ENCODE measurements at places on chromosomes 1 and 21. TPM values are rescaled to one million over a fixed set of nuclear protein-coding genes. Genes with fewer than 3 reads are reported as not detected.

BCAR3 gene
- 3.1 TPM for total RNA-seq

DNA sequence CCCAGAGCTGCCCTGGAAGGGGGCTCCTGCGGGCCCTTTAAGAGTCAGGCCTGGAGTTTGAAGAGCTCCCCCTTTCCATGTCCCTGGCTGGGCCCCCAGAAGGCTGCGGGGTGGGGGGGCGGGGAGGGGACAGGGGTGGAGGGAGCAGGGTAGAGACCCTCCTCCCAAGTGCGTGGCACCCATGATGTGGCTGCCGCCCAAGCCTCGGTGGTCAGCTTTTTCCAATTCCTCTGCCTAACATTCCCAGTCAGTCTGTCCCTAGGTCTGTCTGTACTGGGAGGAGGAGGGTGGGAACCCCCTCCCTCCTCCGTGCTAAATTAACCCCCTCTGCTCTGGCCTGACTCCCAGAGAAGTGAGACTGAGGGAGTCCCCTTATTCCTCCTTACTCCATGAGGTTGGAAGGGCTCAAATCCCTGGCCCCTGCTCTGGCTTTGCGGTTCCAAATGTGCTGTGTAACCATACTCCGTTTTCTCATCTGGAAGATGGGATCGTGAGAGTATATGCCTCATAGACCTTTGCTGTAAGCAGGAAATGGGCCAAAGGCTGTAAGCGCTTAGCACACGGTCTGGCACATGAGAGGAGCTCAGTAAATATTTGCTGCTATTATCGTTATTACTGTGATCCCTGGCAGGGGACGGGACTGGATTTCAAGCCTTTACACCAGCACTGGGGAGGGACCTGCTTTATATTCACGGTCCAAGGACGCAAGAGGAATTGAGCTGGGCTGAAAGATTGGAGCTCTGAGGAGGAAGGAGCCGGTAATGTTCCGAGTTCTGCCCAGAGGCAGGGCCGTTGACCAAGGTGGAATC, 658 bp upstream of the COL16A1 start:
- no peaks in the 10 kb centered on the region for H3K36me3 ChIP-seq
- no peak for DNase-seq
- peaks cover 48% of the 10 kb centered on the region for H3K27me3 ChIP-seq
- H3K27ac ChIP-seq, result peak overlapping the region; percentile 15
- H3K4me3 ChIP-seq, result peak overlapping the region; percentile 68

OLFML2B gene
- not detected for total RNA-seq

DNA sequence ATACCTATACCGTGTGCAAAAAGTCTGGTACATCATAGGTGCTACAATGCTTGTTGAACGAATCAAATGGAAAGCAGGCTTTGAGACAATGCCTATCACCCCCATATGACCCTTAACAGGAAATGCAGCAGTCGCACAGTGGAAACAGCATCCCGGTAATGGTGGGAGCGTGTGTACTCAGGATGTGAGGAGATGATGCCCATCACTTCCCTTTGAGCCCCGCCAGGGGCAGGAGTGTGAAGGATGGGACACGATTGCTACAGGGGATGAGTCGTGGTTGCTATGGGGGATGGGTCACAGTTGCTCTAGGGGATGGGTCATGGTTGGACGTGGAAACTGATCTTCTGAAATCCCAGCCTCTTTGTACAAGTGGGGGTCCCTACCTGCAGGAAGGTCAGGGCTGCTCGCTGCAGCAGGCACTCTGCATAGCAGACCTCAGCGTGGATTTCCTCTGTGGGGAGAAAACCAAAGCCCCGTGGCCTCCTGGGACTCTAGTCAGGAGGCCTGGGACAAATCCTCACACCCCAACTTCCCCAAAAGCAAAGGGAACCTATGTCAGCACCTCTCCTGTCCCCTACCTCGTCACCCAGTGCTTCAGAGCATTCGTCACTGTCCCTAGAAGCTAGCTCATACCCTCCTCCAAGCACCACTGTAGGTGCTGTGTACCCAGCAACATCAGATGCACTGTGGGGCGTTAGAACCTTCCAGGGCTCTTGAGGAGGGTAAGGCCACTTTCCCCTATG, 19.3 kb downstream of the TTC39A start:
- no peak overlapping the region for H3K27ac ChIP-seq
- H3K4me1 ChIP-seq, result peaks cover 30% of the 10 kb centered on the region
- no peak for DNase-seq
- no peak overlapping the region for H3K4me3 ChIP-seq

SERPINC1 gene
- 0.30 TPM for total RNA-seq

CFAP107 gene
- not detected for total RNA-seq

GRCh38 chr1:67459068-67459467, 28.9 kb upstream of the SERBP1 start:
- no peak for DNase-seq
- H3K4me1 ChIP-seq, result no peaks in the 10 kb centered on the region
- no peaks in the 10 kb centered on the region for H3K36me3 ChIP-seq
- no peaks in the 10 kb centered on the region for H3K27me3 ChIP-seq
- H3K4me3 ChIP-seq, result no peak overlapping the region
- no peak overlapping the region for H3K27ac ChIP-seq

DNA sequence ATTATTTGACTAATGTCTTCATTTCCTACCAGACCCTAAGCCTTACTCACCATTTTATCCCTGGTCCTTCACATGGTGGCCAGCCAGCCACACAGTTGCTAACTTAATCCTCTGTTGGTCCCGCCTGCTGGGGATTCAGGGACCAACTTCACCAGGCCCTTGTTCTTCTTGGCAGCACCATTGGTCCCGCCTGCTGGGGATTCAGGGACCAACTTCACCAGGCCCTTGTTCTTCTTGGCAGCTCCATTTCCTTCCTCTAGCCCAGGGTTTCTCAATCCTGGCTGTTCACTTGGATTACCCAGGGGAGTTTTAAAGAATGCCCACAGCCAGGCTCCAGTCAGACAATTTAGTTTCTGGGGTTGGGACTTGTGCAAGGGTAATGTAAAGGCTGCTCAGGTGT, 233.1 kb upstream of the CSF3R start:
- H3K4me1 ChIP-seq, result no peaks in the 10 kb centered on the region
- DNase-seq, result no peak
- no peak overlapping the region for H3K27ac ChIP-seq
- H3K27me3 ChIP-seq, result peaks cover 43% of the 10 kb centered on the region

ZFP69B gene
- total RNA-seq, result 7.9 TPM

PRELP gene
- not detected for total RNA-seq

- no peak overlapping the region for H3K27ac ChIP-seq
- no peak overlapping the region for H3K4me3 ChIP-seq
- no peaks in the 10 kb centered on the region for H3K27me3 ChIP-seq
- H3K36me3 ChIP-seq, result no peaks in the 10 kb centered on the region
Observed at GRCh38 chr1:19654386-19654785, 10.3 kb downstream of the NBL1 start.

- peaks cover 6% of the 10 kb centered on the region for H3K27me3 ChIP-seq
- H3K4me1 ChIP-seq, result no peaks in the 10 kb centered on the region
- no peak overlapping the region for H3K27ac ChIP-seq
- H3K4me3 ChIP-seq, result no peak overlapping the region
- DNase-seq, result no peak
Observed at GRCh38 chr1:96865731-96866685, 144.4 kb downstream of the PTBP2 start.

- H3K27me3 ChIP-seq, result peaks cover 14% of the 10 kb centered on the region
- peak overlapping the region; percentile 79 for H3K4me3 ChIP-seq
- peak; percentile 8 for DNase-seq
- H3K4me1 ChIP-seq, result peaks cover 55% of the 10 kb centered on the region
- peaks cover 7% of the 10 kb centered on the region for H3K36me3 ChIP-seq
- peak overlapping the region; percentile 87 for H3K27ac ChIP-seq
Observed at GRCh38 chr1:35269201-35269988, 886 bp downstream of the ZMYM4 start.

DNA sequence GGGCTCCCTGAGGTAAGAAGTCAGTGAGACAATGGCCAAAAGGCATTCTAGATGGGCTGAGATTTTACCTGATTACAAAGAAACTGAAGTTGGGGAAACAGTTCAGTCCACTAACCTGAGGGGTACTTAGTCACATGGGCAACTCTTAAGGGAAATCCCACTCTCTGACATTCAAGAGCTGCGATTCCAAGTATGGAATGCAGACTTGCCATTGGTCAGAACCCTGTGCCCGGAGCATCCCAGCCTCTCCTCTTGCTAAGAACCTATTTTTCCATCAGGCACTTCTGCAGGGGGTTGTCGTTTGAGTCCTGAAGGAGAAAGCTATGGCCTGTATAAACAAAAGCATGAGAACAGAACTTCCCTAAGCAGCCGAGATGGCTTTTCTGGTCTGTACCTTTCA, 434.9 kb upstream of the DAB1 start:
- no peaks in the 10 kb centered on the region for H3K4me1 ChIP-seq
- H3K27me3 ChIP-seq, result no peaks in the 10 kb centered on the region
- H3K36me3 ChIP-seq, result peaks cover 2% of the 10 kb centered on the region
- H3K27ac ChIP-seq, result no peak overlapping the region
- H3K4me3 ChIP-seq, result no peak overlapping the region

- H3K4me3 ChIP-seq, result no peak overlapping the region
- H3K36me3 ChIP-seq, result no peaks in the 10 kb centered on the region
- peaks cover 37% of the 10 kb centered on the region for H3K27me3 ChIP-seq
Observed at GRCh38 chr1:21647431-21648351, 21.5 kb downstream of the RAP1GAP start.

RNF19B gene
- total RNA-seq, result 99.9 TPM
